ENCODE measurements at places on chromosomes 7 and 10. TPM values are rescaled to one million over a fixed set of nuclear protein-coding genes. Genes with fewer than 3 reads are reported as not detected.

HECW1 gene
- not detected for total RNA-seq

CCDC136 gene
- 18.3 TPM for total RNA-seq

VENTX gene
- 4.0 TPM for total RNA-seq

PCDH15 gene
- not detected for total RNA-seq

PPP1R9A gene
- total RNA-seq: 12.0 TPM

ZNF727 gene
- 6.3 TPM for total RNA-seq

CASP2 gene
- 21.7 TPM for total RNA-seq

AQP1 gene
- 1,062 TPM for total RNA-seq

TRIM8 gene
- 126 TPM for total RNA-seq

GPR141 gene
- total RNA-seq: 1.2 TPM

TRIM4 gene
- total RNA-seq: 24.7 TPM

FAM25C gene
- total RNA-seq: not detected

DNA sequence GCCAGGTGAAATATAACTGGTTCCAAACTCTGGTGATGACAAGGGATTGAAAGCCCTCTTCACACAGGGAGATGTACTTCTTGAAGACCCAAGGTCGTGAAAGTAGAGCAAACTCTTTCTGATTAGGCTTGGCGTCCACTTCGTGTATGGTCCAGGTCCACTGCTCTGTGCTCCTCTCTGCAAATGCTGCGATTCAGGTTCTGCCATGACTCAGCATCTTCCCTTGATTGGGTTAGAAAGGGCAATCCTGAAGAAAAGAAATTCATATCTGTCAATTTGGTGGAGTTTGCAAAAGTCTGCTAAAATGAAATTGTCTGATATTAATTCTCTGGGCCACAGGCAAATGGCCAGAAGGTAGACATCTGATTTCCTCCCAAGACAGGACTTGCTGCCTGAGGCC lies 431.4 kb downstream of the ACTR3B start:
- H3K27ac ChIP-seq: no peak overlapping the region
- H3K27me3 ChIP-seq: no peaks in the 10 kb centered on the region
- no peak for DNase-seq
- H3K36me3 ChIP-seq: no peaks in the 10 kb centered on the region
- no peaks in the 10 kb centered on the region for H3K4me1 ChIP-seq

- no peak overlapping the region for H3K27ac ChIP-seq
- no peaks in the 10 kb centered on the region for H3K4me1 ChIP-seq
- no peaks in the 10 kb centered on the region for H3K27me3 ChIP-seq
These were observed 73.8 kb downstream of the CUL1 start for GRCh38 chr7:148772297-148773089.

GRCh38 chr10:68647672-68648341 lies 73.2 kb upstream of the CCAR1 start:
- no peak overlapping the region for H3K27ac ChIP-seq
- no peaks in the 10 kb centered on the region for H3K4me1 ChIP-seq
- no peak for DNase-seq
- no peaks in the 10 kb centered on the region for H3K36me3 ChIP-seq
- no peaks in the 10 kb centered on the region for H3K27me3 ChIP-seq

DNA sequence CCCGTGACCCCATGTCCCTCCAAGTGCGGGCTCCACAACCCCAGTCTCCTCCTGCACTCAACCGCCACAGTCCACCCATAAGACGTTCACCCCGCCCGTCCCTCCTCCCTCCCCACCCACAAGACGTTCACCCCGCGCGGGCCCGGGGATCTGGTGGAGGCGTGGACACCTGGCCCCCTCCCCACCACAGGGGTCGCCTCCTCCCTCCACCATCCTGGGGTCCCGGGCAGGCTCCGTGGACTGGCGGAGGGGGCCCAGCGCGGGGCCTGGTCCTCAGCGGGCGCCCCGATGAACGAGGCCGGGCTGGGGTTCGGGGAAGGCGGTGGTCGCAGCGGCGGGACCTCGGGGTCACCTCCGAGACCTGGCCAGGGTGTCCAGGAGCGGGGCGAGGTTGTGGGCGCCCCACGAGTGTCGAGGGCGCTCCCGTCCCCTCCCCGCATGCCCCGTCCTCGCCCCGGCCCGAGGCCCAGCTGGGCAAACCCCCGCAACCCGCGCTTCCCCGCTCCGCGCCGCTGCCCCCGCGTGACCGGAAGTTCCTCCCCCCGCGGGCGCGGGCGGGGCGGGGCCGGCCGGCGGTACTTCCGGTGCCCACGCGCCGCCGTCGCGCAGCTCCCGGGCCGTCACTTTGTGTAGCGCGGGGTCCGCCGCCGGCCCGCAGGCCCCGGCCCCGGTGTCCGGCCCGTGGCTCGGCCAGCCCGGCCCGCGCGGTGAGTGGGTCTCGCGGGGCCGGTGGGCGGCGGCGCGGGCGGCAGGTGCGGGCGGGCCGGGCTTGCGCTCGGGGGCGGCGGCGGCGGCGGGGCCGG lies at the start of gene ZNF316:
Gene ZNF316 (plus strand): TSS at position 578 of the 803 bp plus-strand sequence. CDS start 5,092 bp downstream, outside the sequence.
- no peaks in the 10 kb centered on the region for H3K4me1 ChIP-seq
- H3K36me3 ChIP-seq: no peaks in the 10 kb centered on the region
- H3K4me3 ChIP-seq: peak within 1 kb of the TSS; percentile 81
- DNase-seq: peak; percentile 89
- H3K27ac ChIP-seq: peak within 1 kb of the TSS; percentile 31

DNA sequence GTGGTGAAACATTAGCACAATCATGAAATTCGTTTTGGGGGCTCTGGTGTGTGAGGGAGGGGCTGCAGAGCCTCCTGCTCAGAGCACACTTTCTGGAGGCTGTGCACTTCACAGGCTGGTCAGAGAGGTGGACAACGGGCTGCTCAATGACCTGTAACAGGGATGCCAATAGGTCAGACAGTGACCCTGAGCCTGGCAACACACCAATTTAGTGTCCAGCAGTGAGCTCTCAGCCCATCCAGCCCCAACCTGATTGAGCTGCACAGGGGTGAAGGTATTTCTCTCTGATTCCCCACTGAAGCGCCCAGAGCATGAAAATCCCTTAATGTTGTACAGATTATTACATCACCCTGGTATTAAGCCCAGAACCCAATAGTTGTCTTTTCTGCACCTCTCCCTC lies 191.3 kb upstream of the ZNF32 start:
- H3K4me3 ChIP-seq: no peak overlapping the region
- H3K36me3 ChIP-seq: no peaks in the 10 kb centered on the region
- no peaks in the 10 kb centered on the region for H3K4me1 ChIP-seq
- no peak for DNase-seq

DNA sequence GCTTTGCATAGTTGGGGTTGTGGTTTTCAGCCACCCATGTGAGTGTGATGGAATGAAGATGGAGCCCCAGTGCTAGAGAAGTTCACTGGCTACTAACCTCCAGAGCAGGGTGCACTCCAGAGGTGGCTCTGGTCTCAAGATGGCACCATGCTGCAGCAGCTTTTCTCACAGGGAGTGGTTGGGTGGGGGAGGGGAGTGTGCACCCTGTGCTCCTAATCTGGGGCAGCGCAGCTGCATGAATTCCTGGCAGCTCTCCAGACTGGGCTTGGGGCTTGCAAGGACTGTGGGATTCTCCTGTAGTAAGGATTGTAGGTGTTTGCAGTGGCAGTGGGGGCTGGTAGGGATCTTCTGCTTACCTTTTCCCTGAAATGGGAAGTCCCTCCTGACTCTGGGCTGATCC lies 23.7 kb downstream of the PHTF2 start:
- no peak for DNase-seq
- no peaks in the 10 kb centered on the region for H3K4me1 ChIP-seq
- no peak overlapping the region for H3K4me3 ChIP-seq

GRCh38 chr10:115525141-115525540 lies 432.0 kb downstream of the ATRNL1 start:
- H3K36me3 ChIP-seq: no peaks in the 10 kb centered on the region
- no peak overlapping the region for H3K27ac ChIP-seq
- H3K4me3 ChIP-seq: no peak overlapping the region

GRCh38 chr7:28889290-28889689 lies 68.8 kb downstream of the TRIL start:
- no peak overlapping the region for H3K27ac ChIP-seq
- H3K4me3 ChIP-seq: no peak overlapping the region
- no peaks in the 10 kb centered on the region for H3K27me3 ChIP-seq
- DNase-seq: no peak
- no peaks in the 10 kb centered on the region for H3K36me3 ChIP-seq

- no peak overlapping the region for H3K4me3 ChIP-seq
- H3K36me3 ChIP-seq: no peaks in the 10 kb centered on the region
- no peak overlapping the region for H3K27ac ChIP-seq
- no peak for DNase-seq
- no peaks in the 10 kb centered on the region for H3K27me3 ChIP-seq
These were observed 493.1 kb downstream of the PLXNA4 start for GRCh38 chr7:132083126-132083525.

DNA sequence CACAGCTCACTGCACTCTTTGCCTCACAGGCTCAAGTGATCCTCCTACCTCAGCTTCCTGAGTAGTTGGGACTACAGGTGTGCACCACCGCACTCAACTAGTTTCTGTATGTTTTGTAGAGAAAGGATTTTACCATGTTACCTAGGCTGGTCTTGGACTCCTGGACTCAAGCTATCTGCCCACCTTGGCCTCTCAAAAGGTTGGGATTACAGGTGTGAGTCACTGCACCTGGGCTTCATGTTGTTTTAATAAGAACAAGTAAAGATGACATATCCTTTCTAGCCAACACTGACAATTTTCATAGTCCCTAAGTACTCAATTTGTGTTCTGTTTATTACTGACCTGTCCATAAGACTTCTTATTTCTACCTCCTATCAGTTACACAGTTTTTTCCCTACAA lies 16.8 kb downstream of the SEMA3C start:
- no peak for DNase-seq
- H3K36me3 ChIP-seq: no peaks in the 10 kb centered on the region
- H3K4me1 ChIP-seq: no peaks in the 10 kb centered on the region
- H3K27me3 ChIP-seq: no peaks in the 10 kb centered on the region
- no peak overlapping the region for H3K27ac ChIP-seq

GRCh38 chr10:130395248-130395936 lies 259.2 kb downstream of the GLRX3 start:
- H3K4me1 ChIP-seq: no peaks in the 10 kb centered on the region
- no peaks in the 10 kb centered on the region for H3K27me3 ChIP-seq
- H3K36me3 ChIP-seq: no peaks in the 10 kb centered on the region
- no peak overlapping the region for H3K27ac ChIP-seq

DNA sequence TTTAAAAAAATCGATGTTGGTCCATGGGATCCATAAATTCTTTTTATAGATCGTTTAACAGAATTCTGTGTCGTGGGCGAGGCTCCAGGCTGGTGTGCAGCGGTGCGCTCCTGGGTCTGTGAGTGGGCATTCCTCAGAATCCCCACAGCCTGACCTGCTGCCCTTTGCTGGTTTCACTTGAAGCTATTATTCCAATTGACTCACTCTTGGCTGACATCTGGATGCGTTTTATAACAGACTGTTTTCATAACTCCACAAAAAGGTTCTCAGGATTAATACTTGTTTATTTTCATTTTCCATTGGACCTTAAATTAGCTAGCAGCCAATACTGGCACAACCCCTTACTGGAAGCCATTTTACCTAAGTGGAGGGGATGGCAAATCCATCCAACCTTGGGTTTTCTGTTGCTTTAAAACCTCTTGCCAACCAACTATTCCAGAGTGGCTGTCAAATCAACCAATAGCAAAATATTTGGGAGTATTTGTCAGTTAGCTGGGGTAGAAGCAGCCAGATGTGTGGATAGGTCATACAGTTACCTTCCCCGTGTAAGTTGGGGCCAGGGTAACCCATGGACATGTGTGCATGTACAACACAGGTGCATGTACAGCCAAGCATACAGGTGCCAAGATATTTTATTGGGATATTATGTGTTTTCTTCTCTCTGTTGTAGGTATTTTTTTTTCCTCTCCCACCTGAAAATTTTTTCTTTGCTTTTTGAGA lies 160.7 kb upstream of the ZNF32 start:
- H3K4me1 ChIP-seq: peaks cover 5% of the 10 kb centered on the region
- peak overlapping the region; percentile 96 for H3K27ac ChIP-seq
- peak; percentile 81 for DNase-seq
- H3K4me3 ChIP-seq: no peak overlapping the region
- H3K27me3 ChIP-seq: no peaks in the 10 kb centered on the region

DNA sequence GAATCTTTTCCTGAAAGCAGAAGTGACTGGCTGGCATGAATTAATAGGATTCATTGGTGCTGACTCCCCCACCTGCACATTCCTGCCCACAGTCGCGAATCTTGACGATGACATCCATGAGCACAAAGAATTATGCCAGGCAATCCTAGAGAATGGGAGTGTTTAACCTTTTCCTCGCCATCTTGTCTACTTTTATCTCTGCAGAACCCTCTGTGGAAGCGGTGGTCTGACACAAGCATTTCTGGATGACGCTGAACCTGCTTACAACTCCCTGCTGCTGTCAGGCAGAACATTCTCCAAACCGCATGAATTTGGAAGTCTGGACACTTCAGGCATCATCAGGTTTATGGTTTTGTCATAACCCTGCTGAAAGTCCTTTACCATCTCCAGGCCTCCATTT lies 36.5 kb downstream of the KLF6 start:
- H3K27ac ChIP-seq: peak overlapping the region; percentile 20
- H3K4me3 ChIP-seq: no peak overlapping the region
- H3K4me1 ChIP-seq: no peaks in the 10 kb centered on the region
- no peaks in the 10 kb centered on the region for H3K27me3 ChIP-seq
- H3K36me3 ChIP-seq: no peaks in the 10 kb centered on the region

- no peak overlapping the region for H3K27ac ChIP-seq
- H3K4me1 ChIP-seq: no peaks in the 10 kb centered on the region
- no peaks in the 10 kb centered on the region for H3K36me3 ChIP-seq
- H3K27me3 ChIP-seq: no peaks in the 10 kb centered on the region
- DNase-seq: no peak
- H3K4me3 ChIP-seq: no peak overlapping the region
These were observed 25.6 kb upstream of the PLEKHA1 start for GRCh38 chr10:122348935-122349361.

DNA sequence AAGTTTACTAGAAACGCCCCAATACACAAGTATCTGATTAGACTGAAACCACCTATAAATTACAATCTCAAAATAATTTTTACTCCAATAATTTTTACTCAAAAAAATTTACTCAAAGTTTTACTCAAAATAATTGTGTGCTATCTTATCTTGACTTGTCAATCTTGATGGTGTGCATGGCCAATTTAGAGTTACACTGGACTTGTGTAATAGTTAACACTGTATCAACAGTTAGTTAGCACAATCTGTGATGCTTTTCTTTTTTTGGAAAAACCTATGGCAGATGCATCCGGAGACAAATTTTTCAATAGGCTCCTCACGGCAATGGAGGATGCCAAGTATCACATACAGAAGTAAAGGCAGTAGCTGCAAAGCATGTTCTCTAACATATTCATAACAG lies 24.9 kb downstream of the LMOD2 start:
- H3K4me3 ChIP-seq: no peak overlapping the region
- H3K27me3 ChIP-seq: no peaks in the 10 kb centered on the region
- no peaks in the 10 kb centered on the region for H3K4me1 ChIP-seq

- peaks cover 2% of the 10 kb centered on the region for H3K4me1 ChIP-seq
- H3K4me3 ChIP-seq: no peak overlapping the region
- no peak overlapping the region for H3K27ac ChIP-seq
- no peak for DNase-seq
These were observed 80.9 kb downstream of the SHH start for GRCh38 chr7:155731380-155731779.

Data from aorta (tissue), 5 donors.